Activated CD4-positive, CD25-positive, alpha-beta regulatory T cell (primary cell): ENCODE measurements at places on chromosomes 12 and 14.
A peak's percentile ranks its signal among the peaks of the same experiment; 100 is the strongest.

DNA sequence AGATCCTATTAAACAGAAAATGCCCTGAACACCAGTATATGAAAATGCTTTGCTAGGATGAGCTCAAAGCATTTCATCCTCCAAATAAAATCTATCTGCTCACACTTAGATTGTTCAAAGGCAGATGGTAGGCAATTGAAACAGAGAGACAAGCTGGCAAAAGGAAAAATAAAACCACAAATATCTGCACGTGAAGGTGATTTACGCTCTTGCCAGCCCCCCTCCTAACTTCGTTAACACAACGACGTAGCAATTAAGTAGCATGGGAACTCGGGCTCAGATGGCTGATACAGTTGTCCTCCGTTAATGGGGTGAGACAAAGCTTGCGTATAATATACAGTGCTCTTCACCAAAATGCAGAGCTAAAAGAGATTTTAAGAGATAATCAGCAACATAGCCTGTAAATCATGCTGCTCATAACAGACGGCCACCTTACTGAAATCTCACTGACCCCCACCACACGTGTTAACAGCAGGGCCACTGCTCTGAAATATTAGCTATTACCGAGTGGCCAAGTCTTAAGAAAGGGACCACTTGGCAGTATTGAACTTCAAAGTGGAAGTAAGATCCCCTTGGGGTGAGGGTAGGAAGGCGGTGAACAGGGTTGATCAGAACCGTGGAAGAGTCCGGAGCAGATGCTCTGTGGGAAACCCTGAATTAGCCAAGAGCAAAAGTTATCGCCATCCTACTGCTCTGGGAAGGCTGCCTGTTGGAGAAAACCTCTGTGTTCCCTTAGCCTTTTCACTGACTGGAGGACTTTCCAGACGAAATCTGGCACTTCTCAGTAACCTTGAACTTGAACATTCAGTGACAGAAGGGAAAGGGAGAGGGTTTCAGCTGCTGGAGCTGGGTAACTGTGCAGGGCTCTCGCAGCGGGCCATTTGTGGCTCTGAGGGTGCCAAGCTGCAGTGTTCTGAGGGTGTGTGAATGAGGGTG lies 23.1 kb downstream of the ETV6 start:
- no peak for DNase-seq

DNA sequence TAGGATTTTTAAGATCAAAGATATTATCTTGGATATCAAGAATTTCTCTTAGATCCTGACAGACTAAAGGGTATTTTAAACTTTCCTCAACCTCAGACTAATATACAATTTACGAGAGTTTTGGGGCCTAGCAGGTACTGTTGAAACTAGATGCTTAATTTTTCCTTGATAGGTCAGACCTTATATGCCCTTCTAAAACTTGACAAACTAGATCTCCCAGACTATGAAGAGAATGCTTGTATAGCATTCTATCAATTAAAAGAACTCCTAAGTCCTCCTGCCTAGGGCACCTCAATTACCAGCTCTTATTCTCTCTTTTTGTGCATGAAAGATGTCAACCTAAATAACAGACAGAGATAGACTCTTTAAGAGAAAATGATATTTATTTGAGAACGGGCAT lies 60.4 kb upstream of the TRIM9 start:
- DNase-seq = no peak

DNA sequence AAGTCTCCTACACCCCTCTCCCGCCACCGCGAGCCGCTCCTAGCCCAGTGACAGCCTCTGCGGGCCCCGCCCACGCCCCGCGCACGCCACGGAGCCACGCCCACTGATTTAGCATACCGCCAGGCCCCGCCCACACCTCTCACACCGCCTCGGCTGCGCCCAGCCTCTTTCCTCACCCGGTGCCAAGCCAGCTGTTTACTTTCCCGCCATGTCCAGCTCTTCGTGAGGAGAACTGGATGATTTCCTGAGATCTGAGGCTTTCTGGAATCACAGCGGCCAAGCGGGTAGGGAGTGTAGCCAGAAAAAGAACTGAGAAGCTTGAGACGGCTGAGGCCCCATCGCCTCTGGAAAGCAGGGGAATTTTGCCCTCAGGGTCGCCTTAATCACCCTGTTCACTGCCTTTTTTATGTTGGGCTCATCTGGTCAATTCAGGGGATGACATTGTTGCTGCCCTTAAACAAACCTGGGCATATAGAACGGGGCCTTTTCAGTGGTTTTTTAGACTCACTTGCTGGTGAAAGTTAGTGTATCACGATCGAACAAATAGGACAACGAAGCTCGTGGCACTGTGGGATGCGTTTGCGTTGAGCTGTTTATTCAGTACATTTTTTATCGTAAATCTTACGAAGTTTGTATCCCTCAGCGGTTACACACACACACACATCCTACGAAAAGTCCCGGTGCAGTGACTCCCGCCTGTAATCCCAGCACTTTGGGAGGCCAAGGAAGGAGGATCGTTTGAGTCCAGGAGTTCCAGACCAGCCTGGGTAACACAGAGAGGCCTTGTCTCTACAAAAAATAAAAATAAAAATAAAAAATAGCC lies at the start of gene RNF212B:
RNF212B (plus strand) TSS at position 165 of the 823 bp plus-strand sequence. CDS start 2,410 bp downstream, outside the sequence.
- peak; percentile 46 for DNase-seq

- DNase-seq = no peak
These were observed 605.5 kb downstream of the DIO2 start for GRCh38 chr14:79605849-79606248.

GRCh38 chr12:25364529-25365339 lies 114.0 kb upstream of the KRAS start:
- DNase-seq = no peak

- no peak for DNase-seq
These were observed 10.3 kb upstream of the MTA1 start for GRCh38 chr14:105409364-105409763.

- DNase-seq = no peak
These were observed 10.0 kb downstream of the NUAK1 start for GRCh38 chr12:106128585-106129328.

- DNase-seq = no peak
These were observed at the start of gene NYNRIN for GRCh38 chr14:24398653-24399446. Gene NYNRIN, plus strand, starts transcription at chr14:24399003. Its CDS starts 244 bp downstream, at chr14:24399247.

- no peak for DNase-seq
These were observed 35.3 kb downstream of the MIPOL1 start for GRCh38 chr14:37232907-37233481.

DNA sequence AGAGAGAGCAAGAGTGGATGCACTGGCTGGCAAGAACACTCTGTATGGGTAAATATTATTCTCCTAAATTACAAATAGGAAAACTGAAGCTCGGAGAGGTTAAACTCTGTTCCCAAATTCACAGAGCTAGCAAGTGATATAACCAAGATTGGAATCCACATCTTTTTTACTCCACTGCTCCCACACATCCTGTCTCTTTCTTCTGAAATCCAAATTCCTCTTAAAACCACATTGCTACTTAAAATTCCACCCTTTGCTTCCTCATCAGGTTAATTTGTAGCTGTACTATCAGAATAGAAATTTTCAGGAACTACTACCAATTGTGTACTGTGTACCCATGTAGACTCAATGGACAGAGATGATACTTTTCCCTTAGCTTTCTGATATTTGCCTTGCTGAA lies 74.4 kb downstream of the ARMH4 start:
- DNase-seq = no peak

DNA sequence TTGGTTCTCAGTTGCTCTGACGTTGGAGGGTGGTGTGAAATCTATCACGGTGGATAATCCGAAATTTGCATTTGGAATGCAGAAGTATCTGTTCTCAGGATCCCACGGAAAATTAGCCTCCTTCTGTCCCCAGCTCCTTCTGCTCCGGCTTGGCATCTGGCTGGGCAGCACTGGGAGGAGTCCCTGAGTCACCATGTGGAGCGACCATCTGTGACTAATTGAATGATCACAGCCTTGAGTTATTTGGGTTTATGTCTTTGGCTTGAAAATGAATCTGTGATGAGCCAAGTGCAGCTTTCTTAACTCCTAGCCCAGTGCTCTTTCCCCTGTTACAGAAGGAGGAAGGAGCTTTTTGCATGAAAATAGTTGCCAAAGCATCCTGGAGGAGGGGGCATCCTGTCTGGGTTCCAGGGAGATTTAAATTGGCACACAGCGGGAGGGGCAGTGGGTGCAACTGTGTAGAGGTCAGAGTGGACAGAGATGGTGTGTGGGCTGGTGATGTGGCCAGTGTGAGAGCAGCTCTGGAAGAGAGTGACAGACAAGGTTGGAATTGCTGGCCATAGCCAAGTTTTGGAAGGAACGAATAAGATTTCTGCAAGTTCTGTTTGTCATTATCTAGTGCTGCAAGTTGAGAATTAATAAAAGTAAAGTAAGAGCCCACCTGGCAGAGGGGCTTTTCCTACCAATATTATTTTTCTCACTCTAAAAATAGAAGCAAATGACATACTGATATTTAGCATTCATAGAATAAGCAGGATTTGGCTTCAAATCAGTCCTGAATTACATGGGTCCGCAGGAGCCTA lies 74.4 kb downstream of the SLC24A4 start:
- DNase-seq = no peak

- no peak for DNase-seq
These were observed 33.7 kb downstream of the PAH start for GRCh38 chr12:102883204-102883799.

GRCh38 chr12:89971880-89972279 lies 263.2 kb upstream of the ATP2B1 start:
- no peak for DNase-seq

- no peak for DNase-seq
These were observed 16.6 kb upstream of the TRAF3 start for GRCh38 chr14:102760496-102761193.

DNA sequence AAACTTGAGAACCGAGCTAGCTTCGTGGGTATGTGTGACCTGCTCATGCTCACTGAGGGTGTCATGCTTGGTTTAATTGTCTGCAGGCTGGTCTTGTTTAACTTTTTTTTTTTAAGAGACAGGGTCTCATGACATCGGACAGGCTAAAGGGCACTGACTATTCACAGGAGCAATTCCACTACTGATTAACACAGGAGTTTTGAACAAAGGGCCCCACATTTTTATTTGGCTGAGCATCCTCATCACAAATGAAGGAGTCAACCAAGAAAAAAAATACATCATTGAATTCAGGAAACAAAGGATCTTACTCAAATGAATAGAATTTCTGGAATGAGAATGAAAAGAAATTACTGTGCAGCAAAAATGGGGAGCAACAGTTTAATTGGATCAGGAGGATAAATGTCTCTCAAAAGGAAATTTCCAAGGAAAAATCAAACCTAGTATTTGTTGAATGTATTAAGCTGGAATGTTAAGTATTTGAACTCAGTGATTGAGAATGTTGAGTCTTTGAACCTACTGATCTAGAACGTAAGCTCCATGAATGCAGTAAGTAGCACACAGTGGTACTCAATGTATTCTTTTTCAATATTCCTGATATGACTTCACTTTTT lies 20.8 kb upstream of the PYROXD1 start:
- no peak for DNase-seq

- DNase-seq = no peak
These were observed 24.8 kb downstream of the MUCL1 start for GRCh38 chr12:54879150-54879549.

- no peak for DNase-seq
These were observed 167.4 kb upstream of the RGS6 start for GRCh38 chr14:71764701-71765382.

DNA sequence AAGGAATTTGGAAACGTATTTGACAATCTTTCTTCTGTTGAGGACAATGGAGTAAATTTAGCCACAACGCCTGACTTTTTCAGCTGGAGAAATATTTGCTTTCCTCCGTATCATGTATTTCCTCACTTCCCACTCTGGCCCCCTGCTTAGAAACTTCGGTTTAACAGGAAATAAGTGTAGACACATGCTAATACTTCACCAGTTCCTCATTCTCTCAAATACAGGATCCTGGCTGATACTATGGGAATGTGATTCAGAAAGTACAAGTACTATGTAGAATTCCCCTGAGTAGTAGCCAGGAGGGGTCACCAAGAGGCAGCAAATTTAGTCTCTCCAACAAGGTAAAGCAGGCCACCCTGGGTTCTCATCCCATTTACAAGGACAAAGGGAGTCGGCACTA lies 58.0 kb downstream of the FAR2 start:
- DNase-seq = no peak

GRCh38 chr14:68655021-68655831 lies 137.6 kb downstream of the ZFP36L1 start:
- no peak for DNase-seq

DNA sequence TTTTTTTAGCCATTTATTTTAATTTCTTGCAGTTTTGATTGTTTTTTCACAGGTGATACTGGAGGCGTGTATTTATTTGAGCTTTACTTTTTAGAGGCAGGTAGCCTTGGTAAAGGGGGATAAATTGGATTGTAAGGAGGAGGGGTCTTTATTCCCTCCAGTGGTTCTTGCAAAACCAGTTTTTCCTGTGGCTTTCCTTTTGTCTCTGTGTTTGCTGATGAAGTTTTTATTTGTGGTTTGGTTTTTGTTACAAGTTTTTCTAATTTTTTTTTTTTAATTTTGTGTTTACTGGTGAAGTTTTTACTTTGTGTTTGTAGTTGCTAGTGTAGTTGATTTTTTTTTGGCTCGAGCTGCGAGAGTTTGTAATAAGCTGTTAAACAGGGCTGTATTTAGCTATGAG lies 278.5 kb downstream of the PRKD1 start:
- DNase-seq = no peak

- DNase-seq = no peak
These were observed 36.7 kb downstream of the TMEM116 start for GRCh38 chr12:111976291-111976690.

DNA sequence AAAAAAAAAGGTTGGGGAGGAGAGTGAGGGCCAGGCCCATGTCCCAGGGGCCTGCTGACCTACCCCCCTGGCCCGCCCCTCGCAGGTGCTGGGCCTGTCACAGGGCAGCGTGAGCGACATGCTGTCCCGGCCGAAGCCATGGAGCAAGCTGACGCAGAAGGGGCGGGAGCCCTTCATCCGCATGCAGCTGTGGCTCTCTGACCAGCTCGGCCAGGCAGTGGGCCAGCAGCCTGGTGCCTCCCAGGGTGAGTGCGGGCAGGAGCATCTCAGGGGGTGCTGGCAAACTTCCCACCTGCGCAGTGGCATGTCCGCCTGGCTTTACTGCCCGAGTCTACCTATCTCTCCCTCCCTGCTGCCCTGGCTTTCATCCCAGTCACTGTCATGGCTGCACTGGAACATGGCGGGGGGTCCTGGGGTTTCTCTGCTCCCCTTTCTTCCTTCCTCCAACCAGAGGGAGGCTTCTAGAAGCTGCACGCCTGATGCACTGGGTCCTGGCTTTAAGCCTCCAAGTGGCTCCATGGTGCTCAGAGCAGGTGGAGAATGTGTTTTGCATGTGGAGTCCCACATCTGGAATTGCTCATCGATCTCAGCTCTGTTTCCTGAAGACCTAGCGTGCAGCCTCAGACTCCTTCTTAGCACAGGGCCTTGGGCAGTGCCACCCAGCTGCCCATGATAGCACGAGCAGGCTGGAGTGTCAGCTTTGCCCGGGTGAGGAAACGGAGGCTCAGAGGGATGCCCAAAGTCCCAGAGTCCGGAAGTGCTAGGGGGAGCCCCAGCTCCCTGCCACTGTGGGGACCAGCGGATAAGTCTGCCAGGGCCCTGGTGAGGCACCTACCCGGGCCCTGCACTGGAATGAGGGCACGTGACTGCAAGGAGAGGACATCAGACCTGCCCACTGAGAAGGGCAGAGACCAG lies 46.3 kb downstream of the PHETA1 start:
- no peak for DNase-seq
